T-helper 22 cell (primary cell): ENCODE measurements at places on chromosomes 13 and 19.

DNA sequence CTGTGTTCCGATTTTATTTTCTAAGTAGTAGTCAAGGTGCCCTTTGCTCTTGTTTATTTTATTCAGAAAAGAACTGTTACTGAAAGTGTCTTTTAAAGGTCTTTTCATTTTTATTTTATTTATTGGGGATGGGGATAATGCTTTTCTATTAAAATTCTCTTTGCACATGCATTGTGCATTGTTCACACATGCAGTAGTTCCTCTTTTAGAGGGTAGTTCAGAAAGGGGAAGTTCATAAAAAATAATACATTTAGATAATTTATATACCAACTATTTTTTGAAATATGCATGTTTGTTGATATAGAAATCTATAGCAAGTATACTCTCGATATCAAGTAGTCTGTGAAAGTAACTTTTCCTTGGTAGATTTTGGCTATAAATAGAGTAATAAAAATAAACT is 3.5 kb downstream of the GPC5 start:
- no peak for DNase-seq

DNA sequence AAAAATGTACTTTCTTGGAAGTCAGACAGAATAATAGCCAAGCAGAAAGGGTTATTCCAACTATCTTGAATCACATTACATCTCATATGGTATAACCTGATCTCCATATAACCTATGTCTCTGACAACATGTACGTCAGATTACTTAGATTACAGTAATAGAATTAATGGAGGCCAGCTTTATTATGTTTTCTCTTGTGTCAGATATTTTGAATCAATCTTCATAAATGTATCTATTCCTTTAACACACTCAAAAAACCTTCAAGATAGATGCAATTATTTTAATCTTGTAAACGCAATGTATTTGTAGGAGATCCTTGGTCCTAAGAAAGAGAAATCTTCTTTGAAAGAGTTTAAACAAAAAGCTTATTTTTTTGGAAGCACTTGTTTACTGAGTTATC is 188.4 kb upstream of the KLF12 start:
- DNase-seq: no peak

GRCh38 chr13:99339736-99340397 is 32.7 kb upstream of the GPR183 start:
- peak; percentile 53 for DNase-seq

GRCh38 chr13:27450921-27451471 is 632 bp upstream of the MTIF3 start:
- DNase-seq: peak; percentile 18

DNA sequence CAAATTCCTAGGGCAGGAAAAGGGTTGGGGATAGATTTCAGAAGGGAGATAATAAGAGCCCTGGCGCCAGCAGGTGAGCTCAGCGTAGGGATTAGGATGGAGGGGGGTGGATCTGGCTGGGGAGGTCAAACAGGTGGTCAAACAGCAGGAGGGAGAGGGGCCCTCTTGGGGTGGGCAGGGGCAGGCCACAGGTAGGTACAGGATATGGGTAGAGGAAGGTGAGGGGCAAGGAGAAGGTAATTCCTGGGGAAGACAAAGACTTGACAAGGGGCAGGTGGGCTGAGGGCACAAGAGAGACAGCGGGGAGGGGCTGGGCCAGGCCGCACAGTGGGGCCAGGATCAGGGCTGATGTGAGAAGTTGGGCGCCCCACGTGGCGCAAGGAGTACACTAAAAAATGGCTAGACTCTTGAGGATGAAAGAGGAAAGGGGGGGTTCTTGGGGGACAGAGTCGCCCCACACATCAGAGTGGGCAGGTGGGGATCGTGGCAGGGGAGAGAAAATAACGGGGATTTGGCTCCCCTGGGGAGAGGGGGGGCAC is 713 bp downstream of the KRI1 start:
- peak; percentile 26 for DNase-seq
